Right ventricle myocardium inferior (tissue), 1 donor: ENCODE measurements at places on chromosomes 13 and 19. TPM values are rescaled to one million over a fixed set of nuclear protein-coding genes. Genes with fewer than 3 reads are reported as not detected.

GRCh38 chr13:24053519-24054251, 106.8 kb upstream of the SPATA13 start:
- no peak for DNase-seq

CSNK1A1L gene
- total RNA-seq, result not detected

DNA sequence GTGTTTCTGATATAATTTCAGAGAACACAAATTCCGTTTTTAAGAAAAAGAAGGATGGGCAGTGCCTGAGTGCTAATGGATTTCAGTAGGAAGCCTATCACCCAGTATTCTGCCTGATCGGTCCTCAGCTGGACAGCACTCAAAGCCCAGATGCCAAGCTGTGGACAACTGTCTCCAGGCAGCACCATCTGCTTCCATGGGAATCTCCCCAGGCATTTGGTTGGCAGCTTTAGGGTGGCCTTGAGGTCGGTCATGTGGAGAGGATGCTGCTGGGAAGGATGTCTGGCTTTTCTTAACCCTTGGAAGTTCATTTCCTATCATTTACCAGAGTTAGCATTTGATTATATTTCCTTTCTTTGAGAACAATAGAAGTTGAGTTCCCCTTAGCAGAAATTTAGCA, 311.7 kb downstream of the TBC1D4 start:
- DNase-seq, result no peak

TPP2 gene
- 29.9 TPM for total RNA-seq
